Activated effector memory CD4-positive, alpha-beta T cell treated with Interleukin-2 at 50 U/mL for 16 hours (primary cell): ENCODE measurements at places on chromosomes 16 and 17.

DNA sequence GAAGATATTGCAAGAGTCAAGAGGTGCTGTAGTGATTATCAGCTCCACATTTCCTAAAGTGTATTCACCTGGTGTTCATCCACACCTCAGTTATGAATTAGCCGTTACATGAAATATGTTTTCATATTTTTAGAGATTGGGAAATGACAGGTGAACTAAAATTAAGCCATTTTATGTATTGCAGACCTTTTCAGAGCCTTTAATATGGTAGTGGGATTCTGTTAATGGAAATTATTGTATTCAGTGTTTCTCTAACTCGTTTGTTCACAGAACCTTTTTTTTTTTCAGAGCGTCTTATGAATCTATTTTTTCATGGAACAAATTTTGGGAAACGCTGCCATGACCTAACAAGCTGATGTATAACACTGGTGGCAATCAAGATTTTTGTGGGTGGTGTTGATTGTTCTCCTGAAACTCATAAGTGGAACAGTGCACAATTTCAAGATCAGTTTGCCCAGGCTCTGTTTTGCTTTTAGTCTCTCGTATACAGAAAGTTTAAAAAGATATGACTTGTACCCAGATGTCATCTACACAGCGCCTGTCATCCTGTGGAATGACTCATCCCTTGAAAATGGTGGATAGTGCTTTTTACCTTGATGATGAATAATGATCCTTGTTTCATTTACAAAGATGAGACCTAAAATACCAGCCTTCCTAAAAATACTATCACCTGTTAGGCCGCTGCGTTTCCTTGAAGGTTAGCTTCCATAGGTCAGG, 88.8 kb downstream of the ARHGAP44 start:
- DNase-seq = no peak

DNA sequence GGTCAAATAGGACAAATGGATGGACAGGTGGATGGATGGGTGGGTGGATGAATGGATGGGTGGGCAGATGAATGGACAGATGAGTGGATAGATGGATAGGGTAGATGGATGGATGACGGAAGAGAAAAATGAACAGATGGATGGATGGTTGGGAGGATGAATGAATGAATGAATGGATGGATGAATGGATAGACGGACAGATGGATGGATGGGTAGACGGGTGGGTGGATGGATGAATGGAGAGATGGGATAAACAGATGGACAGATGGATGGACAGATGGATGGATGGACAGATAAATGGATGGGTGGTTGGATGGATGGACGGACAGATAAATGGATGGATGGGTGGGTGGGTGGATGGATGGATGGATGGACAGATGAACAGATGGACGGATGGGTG, 232.8 kb downstream of the GRIN2A start:
- no peak for DNase-seq

DNA sequence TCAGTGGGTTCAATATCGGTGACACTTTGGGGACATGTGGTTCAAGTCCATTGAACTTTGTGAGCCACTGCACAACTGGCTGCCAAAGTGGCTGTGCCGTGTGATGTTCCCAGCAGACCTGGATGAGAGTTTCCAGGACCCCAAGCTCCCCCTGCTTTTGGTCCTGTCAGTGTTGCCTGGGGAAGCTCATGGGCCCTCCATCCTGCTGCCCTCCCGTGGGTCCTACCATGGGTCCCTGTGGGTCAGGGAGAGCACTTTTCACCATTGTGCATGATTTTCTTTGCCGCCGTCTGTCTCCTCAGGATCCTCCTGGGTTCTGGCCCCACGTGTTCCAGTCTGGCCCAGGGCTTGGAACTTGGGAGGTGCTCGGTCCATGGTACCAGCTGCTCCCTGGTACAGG, 38.1 kb downstream of the LGALS9 start:
- DNase-seq = no peak

DNA sequence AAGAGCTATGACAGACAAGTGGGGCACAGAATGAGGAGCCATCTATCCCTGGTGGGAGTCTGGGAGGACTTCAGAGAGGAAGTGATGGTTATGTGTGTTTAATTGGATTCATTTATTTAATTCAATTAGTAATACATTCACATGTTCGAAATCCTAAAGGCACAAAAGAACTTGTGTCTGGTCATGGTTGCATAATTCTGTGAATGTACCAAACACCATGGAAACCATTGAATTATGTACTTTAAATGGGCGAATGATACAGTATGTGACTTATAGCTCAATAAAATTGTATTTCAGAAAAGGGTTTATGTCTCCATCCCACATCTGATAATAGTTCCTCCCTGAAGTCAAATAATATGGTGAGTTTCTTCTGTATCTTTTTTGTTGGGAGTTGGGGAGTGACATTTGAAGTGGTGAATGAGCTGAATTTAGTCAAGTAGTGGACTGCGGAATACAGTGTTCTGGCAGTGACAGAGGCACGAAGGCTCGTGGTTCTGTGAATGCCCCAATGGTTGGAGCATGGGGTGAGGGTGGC, 19.8 kb upstream of the G6PC1 start:
- DNase-seq = no peak

GRCh38 chr16:63998-64913, 8.2 kb downstream of the RHBDF1 start:
- DNase-seq = no peak

DNA sequence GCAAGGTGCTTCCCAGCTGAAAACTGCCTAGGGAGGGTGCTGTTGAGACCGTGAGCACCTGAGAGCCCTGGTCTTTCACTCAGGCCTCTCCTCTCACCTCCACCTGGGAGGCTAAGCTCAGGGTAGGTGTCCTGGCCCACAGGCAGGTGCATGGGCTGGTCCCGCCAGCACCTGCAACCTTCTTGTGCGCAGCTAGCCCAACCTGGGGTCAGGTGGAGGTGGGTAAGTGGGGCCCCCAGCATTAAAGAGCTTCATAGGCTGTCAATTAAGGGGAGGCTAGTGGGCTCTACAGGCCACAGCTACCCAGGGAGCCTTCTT, 8.7 kb downstream of the ADCY7 start:
- DNase-seq = no peak

- no peak for DNase-seq
Measured at GRCh38 chr16:27703545-27703944, 153.6 kb downstream of the KATNIP start.

DNA sequence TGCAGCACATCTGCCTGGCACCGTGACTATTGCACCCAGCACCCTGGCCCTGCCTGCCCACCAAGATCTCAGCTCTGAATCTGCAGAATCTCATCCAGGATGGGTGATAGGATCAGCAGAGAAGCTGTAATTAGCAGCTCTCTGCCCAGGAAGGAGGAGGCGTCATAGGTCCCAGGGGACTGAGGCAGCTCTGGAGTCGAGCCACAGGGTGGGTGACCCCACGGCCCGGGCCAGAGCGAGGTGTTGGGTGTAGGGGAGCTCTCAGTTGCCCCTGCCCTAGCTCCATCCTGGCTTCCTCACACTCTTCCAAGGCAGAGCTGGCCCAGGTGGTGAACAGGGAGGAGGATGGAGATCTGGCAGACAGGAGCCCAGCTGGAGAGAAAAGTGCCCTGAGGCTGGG, 18.2 kb upstream of the FAM83G start:
- no peak for DNase-seq

DNA sequence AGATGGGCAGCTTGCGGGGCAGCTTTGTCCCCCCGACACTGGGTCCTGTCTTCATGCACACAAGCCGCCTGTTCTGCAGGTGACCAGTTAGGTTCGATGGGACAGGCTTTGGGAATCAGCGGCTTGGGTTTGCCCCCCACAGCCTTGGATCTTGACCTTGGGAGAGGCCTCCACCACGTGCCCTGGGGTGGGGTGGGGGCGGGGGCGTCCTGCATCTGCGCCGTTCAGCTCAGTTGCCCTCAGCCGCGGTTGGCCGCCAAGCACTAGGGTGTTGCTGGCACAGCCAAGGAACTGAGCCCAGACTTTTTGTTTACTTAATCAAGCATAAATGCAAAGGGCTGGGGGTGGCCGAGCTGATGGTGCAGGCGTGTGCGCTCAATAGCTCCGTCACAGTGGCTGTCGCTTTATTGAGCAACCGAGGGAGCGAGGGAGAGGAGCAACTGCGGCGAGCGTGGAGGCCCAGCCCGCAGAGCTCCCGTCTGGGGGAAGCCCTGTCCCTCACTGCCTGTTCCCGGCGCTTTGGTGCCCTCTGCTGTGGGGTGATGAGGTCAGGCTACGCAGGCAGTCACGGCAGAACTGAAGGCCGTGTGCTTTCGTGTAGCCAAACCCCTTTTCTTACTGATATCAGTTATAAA, 33.9 kb downstream of the JPH3 start:
- DNase-seq = peak; percentile 68

DNA sequence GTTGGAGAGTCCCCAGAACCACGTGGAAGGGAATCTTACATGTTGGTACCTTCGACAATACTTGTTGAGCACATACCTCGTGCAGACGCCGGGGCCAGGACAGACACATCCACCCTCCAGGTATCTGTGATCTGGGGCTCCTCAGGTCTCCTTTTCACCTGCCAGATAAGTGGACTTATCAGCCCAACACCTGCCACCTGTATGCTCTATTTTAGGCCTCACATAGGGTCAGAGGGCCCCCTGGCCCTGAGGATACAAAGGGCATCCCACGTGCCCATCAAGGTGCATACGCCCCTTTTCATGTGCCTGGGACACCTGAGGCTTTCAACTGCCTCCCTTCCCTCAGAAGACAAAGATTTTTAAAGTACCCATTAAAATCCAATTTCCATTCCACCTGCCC, 212.7 kb downstream of the MRTFB start:
- DNase-seq = no peak

DNA sequence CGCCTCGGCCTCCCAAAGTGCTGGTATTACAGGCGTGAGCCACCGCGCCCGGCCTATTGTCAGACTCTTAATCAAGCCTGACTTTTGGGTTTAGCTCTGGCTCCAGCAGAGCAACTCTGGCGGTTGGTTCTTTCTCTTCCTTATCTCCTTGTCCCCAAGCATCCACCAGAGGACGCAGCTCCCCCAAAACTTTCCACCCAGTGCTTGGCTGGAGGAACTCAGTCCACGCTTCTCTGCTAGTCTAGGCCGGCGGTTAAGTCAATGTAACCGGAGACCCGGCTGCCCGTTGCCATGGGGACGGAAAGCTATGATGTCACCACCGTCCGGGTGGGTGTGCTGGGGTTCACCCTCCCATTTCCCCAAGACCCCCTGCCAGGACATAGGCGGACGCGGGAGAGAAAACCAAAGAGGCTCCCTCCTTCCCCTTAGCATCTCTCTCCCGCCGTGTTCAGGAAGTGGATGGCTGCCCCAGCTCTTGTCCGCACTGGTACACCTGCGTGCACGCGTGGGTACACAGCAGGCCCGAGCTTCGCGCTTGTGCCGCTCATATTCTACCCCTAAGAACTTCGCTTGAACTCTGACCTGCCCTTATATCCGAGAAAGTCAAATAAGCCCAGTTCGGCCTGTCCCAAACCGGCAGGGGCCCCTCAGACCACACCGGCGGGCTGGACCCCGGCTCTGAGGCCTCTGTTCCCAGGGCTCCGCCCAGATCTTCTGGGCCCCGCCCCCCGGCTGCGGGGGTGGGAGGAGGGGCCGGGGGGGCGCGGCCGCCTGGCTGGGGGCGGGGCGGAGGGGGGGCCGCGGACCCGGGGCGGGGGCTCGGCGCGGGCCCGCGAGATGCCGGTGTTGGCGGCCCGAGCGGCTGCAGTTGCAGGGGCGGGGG, at the start of gene RND2:
Gene RND2, plus strand, starts transcription at position 825 of the 883 bp plus-strand sequence. CDS start 117 bp downstream, outside the sequence.
- peak; percentile 64 for DNase-seq

DNA sequence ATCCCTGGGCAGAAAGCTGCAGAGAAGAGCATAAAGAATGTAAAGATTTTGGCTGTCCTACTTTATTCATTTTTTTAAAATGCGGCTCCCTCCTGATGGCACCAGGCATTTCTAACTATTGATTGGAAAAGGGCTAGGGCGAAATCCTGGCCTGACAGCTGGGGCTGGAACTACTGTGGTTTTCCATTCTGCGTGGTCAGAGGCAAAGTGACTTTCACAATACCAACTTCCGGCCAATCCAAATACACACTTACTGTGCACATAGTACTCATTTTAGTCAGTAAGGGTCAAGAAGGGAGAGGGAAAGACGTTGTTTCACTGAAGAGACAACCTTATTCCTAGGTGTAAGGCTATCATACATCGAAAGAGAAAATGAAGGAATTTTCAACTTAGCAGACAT, 113.8 kb upstream of the PMFBP1 start:
- DNase-seq = no peak

DNA sequence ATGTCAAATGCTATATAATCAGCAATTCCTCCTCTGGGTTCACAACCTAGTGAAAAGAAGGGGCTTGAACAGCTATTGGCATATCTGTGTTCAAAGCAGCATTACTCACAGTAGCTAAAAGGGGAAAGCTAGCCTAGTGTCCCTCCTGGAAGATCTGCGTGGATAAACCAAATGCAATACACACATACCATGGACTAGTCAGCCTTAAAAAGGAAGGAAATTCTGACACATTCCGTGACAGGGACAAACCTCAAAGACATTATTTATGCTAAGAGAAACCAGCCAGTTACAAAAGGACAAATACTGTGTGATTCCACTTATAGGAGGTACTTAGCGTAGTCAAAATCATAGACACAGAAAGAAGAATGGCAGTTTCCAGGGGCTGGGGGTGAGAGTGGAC, 90.1 kb downstream of the XYLT1 start:
- no peak for DNase-seq
